Stimulated activated CD8-positive, alpha-beta memory T cell treated with anti-CD3 and anti-CD28 coated beads, Interleukin-15, amount 100 ng/mL, for 1 hour (primary cell): ENCODE measurements at places on chromosomes 6 and 20.

DNA sequence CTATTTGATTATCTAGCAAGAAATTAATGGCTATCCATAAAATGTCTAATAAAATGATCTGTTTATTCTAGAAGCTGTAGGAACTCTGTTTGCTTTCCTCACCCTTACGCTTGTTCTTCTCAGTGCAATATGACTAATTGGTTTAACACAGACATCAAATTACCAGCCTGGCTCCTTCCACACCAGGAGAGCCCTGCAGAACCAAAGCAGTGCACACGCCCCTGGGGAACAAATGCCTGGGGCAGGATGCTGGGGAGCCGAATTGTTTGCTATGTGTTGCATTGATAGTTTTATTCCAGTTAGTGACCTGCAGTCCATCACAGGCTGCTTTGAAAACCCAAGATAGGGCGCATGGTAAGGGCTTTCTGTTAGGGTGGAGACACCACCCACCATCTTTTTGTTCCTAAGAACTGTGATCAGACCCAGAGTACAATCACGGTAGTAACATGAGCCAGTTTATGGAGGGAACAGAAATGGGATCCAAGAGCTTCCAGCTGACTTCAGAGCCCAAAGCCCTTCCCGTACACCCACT, 126.4 kb upstream of the CD93 start:
- DNase-seq, result no peak

DNA sequence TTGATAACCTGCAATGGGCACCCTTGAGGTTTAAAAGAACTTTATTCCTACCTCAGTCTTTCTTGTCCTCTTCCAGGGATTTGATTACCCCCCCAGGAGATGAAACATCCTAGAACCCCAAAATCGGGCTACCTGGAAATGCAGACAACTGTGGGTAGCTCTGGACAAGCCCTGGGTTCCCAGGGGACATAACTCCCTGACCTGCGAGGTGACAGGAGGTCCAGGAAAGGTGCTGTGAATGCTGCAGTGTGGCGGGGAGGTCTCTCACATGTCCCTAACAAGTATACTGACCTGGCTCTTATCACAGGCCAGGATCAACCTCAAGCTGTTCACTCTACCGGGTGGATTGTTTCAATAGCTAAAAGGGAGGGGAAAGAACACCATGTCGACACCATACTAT, 11.6 kb downstream of the JAG1 start:
- DNase-seq, result no peak

GRCh38 chr6:26273673-26274588, 91.1 kb upstream of the BTN3A2 start:
- DNase-seq, result no peak

GRCh38 chr6:154247119-154247861, 109.3 kb downstream of the IPCEF1 start:
- DNase-seq, result no peak

GRCh38 chr6:4192173-4192572, 56.8 kb upstream of the ECI2 start:
- DNase-seq, result no peak

DNA sequence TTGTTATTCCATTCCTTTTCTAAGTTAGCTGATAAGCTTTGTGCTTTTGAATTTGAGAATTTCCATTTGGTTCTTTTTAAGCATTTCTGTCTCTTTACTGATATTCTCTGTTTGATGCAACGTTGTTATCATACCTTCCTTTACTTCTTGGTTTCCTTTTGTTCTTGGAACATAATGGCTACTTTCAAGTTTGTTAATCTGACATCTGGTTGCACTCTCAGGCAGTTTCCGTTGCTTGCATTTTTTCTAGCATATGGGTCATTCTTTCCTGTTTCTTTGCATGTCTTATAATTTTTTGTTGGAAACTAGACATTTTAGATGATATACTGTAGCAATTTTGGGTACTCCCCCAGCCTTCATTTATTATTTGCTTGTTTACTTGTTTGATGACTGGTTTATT, 12.5 kb downstream of the CDC5L start:
- DNase-seq, result no peak

DNA sequence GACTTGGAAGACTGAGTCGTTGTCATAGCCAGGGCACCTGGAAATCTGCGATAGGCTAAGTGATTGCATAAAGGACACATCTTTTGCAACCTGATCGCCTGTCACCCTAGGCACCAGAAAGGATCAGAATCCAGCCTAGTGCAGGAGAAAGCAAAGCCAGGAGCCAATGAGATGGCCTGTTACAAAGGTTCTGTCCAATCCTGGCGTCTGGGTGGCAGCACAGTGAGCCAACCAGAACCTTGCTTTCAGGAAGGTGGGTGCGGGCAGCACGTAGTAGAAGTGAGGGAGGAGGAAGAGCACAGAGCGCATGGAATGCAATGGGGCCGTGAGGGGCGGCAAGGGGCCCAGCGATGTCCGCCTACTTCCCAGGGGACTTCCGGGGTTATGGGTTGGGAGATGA, 120.4 kb upstream of the GGTLC1 start:
- DNase-seq, result no peak

- no peak for DNase-seq
Observed at GRCh38 chr20:21981597-21982344, 276.3 kb downstream of the PAX1 start.

DNA sequence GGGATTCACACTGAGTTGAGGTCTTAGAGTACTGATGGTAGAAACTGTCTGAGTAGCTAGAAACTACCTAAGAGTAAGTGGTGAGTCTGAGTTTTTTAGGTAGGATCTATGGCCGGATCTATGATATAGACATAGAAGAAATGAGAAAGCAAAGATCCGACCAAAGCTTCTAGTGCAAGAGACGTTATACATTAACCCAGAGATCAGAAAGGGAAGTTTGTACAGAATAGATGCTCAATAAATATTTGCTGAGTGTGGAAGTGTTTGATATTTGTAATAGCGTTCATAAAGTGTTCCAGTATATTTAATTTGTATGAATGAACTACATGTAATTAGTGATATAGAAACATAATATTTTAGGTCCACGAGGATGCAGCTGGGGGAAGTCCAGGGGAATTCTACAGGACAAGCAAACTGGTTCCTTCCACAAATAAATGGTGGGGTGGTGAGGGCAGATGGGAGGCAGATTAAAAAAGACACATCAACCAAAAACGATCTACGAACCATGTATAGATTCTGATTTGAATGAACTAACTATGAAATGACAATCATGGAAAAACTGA, 31.9 kb upstream of the JARID2 start:
- DNase-seq, result no peak

DNA sequence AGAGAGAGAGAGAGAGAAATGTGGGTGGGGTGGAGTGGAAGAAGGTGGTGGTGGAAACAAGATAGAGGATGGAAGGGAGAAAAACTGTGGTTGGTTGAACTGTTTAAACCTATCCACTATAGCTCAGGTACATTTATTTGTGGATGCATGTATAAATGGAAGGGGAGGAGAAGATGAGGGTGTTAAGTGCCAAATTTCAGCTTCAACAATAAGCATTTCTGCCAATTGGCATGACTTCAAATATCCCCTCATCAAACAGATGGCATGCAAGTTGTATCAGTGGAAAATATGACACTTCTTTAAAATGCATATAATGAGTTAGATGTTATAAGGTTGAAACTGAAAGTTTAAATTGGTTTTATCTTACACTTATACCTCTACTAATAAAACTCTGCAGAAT, 216.1 kb downstream of the LMBRD1 start:
- DNase-seq, result no peak

DNA sequence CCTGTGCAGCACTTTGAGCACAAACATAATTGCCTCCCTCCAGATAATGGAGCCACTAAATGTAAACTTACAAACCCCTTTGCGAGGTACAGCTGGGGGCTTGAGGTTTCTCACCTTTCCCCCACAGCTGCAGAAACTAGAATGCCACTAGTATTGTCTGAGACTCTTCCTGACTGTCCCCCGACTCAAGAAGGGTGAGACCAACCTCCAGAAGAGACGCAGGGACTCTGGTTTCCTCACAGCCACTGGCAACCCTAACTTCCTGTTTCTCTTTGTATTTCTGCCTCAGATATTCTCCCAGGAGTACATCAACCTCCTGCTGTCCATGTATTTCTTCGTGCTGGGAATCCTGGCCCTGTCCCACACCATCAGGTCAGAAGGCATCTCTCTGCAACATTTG, 23.6 kb downstream of the HM13 start:
- no peak for DNase-seq

DNA sequence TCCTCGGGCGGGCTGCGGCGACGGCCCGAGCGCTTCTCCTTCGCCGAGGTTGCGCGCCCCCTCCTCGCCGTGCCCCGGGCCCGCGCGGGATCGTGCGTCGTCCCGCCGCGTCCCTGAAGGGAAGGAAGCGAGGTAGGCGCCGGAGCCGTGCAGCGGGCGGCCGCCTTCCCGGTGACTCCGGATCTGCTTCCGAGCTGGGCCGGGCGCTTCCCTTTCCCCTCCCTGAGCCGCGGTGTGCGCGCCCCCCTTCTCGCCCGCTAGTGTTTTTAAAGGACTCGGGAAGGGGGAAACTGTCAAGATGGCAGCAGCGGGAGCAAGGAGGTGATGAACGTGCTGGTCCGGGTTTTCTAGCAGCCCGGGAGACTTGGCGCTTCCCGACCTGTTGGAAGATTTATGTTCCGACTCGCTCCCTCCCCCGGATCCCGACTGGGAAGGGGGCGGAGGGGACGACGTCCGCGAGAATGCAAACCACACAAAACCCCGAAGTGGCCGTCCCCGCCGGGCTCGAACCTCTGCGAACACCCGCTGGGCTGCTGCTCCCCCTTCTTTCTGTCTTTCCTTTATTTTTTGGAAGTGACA, 744 bp upstream of the FOXO3 start:
- DNase-seq, result no peak

GRCh38 chr6:143941852-143942627, 66.0 kb downstream of the PLAGL1 start:
- DNase-seq, result peak; percentile 18
